Fibroblast of the aortic adventitia (primary cell): ENCODE measurements at places on chromosomes 12 and 14. TPM values are rescaled to one million over a fixed set of nuclear protein-coding genes. Genes with fewer than 3 reads are reported as not detected.

POTEG gene
- total RNA-seq, result not detected in 2 replicates

DNA sequence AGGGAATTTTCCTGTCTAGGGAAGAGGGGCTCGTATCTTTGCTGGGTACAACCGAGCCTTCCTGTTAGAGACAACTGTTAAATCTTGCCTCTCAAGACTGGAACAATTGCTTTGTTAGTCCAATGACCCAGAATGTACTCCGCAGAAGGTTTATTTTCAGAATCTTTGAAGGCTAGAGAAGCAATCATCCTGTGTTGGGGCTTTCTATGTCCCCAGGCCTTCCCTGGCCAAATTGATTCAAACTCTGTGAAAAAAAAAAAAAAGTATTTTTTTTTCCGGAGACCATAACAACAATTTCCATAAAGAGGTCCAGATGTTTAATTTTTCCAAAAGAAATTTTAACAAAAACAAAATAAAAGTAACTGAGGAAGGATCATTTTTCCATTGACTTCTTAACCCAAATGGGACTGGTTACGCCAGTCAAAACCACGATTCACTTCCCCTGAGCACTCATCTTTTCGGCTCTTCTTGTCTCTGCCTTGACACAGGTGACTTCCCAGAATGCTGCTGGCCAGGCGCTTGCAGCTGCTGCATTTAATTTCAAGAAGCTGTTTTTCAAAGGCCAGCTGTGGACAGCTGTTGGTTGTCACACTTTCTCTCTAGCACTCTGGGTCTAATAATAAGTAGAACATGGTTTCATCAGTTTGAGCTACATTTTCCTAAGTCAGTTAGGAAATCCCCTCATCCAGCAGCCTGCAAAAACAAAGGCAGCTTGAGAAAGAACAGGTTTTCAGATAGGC lies 81.6 kb upstream of the MANSC4 start:
- DNase-seq, result peak; percentile 62

DNA sequence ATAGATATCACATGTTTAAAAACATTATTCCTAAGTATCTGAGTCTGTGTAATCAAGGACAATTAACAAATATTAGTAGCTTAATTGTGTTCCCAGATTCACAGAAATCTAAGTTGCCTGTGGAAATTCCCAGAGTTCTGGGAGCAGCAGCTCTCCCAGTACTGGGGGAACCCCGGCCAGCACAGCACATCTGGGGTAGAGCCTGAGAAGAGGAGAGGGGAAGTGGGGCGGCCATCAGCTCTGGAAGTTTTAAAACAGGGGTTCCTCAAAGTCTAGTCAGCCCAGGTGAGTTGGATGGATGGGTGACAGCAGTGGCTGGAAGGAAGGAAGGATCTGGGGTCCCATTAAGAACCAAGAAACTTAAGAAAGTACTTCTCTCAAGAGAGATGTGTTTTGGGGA lies 24.6 kb downstream of the PRICKLE1 start:
- DNase-seq, result no peak

DNA sequence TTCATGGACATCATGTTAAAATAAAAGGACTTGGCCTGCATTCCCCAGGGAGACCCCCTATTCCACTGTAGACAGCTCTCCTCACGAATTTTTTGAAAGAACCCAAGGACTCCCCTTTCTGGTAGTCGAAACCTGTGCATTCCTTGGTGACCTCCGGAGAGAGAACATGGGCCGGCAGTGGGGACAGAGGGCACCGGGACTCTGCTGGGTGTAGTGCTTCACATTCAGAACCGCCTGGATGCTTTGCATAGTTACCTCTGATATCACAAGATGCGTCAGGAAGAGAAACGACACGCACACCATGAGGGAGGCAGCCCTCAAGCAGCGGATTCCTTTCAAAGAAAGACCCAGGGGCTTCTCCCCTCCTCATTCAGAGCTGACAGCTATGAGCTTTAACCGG lies 9.7 kb downstream of the CKAP4 start:
- no peak for DNase-seq

- DNase-seq, result no peak
Measured at GRCh38 chr14:85222341-85222740, 307.6 kb upstream of the FLRT2 start.

GRCh38 chr12:116599285-116600136 lies 40.3 kb downstream of the MAP1LC3B2 start:
- DNase-seq, result peak; percentile 83

- DNase-seq, result no peak
Measured at GRCh38 chr14:95533822-95534221, 1.0 kb upstream of the GLRX5 start.

GRCh38 chr14:21087294-21088091 lies 11.0 kb downstream of the ZNF219 start:
- peak; percentile 95 for DNase-seq

GRCh38 chr12:44874981-44875416 lies 1.1 kb downstream of the NELL2 start:
- DNase-seq, result no peak

GRCh38 chr14:33796356-33796755 lies 154.5 kb downstream of the EGLN3 start:
- DNase-seq, result peak; percentile 76

- DNase-seq, result peak; percentile 46
Measured at GRCh38 chr12:62466018-62466593, 520 bp upstream of the MON2 start.

DNA sequence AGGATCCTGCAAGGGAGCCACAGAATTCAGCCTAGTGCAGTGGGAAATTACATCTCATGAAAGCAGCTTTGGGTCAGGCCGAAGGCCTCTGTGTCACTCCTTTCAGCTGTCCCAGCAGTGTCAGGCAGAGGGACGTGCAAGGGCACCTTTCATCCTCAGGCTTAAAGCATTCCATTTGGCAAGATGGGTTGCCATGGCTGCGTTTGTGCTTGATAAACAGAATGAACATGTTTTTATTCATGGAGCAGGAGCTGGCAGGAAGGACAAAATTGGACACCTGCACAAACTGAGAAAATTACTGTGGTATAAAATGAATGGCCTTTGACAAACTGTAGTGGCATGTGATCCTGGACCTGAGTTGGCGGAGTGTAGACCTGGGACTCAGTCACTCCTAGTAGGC lies 29.4 kb downstream of the ACAD10 start:
- DNase-seq, result no peak

- peak; percentile 37 for DNase-seq
Measured at GRCh38 chr12:29317556-29318363, 63.2 kb downstream of the ERGIC2 start.
